DMS153 (cell line): ENCODE measurements at places on chromosomes 5 and 9.
A peak's percentile ranks its signal among the peaks of the same experiment; 100 is the strongest.

DNA sequence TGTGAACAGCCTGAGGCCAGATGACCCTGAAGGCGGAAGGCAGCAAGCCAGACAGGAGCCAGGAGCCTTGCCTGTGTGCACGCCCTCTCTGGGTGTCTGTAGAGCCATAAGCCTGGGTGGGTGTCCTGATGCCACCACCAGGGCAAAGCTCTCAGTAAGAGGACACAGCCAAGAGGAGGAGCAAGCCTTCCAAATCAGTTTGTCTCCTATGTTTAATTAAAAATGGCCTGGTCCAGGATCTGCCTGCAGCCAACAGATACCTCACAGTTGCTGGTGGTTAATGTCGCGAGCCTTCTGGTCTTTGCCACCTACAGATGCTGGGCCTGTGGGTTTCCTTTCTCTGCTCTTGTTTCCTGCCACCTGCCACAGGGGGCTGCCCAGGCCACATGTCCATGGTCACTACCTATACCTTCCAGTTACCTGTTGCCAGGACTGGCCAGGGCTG lies 56.9 kb downstream of the SYK start:
- no peak for DNase-seq

DNA sequence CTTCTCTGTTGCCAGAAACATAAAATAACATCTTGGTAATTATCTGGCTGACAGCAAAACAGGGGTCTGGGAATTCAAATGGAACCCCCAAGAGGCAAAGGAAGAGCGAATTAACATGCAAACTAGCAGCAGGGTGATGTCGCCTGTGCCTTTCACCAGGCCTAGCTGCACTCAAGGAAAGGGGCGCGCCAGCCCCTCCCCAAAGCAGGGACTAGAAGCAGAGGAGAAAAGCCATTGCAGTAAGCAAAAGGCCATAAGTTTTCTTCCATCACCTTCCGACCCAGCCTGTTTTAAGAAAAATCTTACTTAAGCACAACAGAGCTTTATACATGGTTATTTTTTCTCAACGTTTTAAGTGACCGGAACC lies 539 bp downstream of the POC5 start:
- DNase-seq = no peak

DNA sequence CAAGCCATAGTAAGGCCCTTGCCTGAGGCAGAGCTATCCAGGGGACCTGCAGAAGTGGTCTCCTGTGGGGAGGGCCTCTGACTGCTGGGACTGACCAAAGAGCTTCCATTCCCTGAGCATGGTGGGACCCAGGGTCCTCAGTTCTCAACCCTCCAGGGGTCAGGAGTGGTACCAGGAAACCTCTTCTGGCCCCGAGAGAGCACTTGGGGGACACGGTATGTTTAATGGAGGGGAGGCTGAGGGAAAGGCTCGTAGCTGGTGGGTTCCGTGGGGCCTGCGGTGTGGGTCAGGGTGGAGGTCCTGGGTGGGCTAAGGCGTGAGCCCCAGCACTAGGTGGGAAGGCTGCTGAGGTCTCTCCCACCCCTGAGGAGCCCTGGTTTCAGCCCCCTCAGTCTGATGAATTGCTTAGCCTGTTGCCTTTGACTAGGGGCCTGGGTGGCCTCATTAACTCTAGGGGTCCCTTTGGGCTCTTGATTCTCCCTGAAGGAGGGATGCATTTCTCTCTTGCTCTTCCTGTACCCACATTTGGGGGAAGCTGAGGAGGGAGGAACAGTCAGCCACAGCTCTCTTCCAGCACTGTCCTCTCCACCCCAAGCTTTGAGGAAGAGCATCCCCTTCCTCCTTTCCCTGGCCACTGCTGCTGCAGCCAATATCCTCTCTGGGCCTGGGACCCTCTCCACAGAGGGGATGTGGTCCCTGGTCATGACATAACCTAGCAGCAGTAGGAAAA lies 34.0 kb downstream of the CSF1R start:
- DNase-seq = no peak

- DNase-seq = no peak
These were observed 348.5 kb downstream of the BNC2 start for GRCh38 chr9:16521868-16522411.

GRCh38 chr5:10501554-10502075 lies 59.9 kb downstream of the ROPN1L start:
- no peak for DNase-seq

GRCh38 chr9:108316066-108316465 lies 539.7 kb downstream of the ACTL7B start:
- no peak for DNase-seq

DNA sequence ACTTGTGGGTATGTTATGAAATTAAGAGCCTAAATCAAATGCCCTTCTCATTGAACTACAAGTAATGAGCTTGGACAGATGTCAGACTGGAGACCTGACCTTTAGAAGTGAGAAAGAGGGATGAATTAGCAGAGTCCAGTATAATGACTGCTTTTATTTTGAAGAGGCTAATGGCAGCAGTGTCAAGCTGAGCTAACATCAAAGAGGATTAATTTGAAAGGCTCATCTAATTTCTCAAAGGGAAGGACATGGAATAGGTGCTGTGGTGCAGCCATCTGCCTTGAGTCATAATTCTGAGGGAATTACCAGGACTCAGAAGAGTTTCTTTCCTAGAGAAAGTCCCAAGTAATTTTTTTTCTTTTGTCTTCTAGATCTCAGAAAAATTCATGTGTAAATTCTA lies 57.6 kb downstream of the FAM81B start:
- DNase-seq = no peak

GRCh38 chr9:120890320-120891244 lies 13.6 kb upstream of the PHF19 start:
- DNase-seq = peak; percentile 52

GRCh38 chr5:116382874-116383266 lies 191.8 kb downstream of the SEMA6A start:
- no peak for DNase-seq

DNA sequence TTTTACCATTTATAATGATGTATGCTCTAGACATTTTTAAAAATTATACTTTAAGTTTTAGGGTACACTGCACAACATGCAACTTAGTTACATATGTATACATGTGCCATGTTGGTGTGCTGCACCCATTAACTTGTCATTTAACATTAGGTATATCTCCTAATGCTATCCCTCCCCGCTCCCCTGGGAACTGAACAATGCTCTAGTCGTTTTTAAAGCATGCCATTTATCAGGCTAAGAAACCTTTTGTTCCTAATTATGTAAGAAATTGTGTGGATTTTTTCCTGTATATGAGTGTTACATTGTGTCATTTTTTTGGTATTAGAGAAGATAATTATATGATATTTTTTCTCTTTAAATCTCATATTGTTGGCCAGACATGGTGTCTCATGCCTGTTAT lies 72.8 kb upstream of the SGCD start:
- no peak for DNase-seq
